Stimulated activated CD4-positive, alpha-beta T cell treated with anti-CD3 and anti-CD28 coated beads, Interleukin-2, amount 100 ng/mL, for 24 hours (primary cell): ENCODE measurements at places on chromosomes 16 and 17.

DNA sequence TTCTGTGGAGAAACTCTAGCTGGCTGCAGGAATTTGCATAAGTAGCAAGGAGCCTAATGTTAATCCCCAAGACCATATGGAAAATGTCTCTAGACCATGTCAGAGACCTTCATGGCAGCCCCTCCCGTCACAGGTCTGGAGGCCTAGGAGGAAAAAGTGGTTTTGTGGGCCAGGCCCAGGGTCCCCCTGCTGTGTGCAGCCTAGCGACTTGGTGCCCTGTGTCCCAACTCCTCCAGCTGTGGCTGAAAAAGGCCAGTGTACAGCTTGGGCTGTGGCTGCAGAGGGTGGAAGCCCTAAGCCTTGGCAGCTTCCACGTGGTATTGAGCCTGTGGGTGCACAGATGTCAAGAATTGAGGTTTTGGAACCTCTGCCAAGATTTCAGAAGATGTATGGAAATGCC, 306.9 kb upstream of the CA10 start:
- no peak for DNase-seq

DNA sequence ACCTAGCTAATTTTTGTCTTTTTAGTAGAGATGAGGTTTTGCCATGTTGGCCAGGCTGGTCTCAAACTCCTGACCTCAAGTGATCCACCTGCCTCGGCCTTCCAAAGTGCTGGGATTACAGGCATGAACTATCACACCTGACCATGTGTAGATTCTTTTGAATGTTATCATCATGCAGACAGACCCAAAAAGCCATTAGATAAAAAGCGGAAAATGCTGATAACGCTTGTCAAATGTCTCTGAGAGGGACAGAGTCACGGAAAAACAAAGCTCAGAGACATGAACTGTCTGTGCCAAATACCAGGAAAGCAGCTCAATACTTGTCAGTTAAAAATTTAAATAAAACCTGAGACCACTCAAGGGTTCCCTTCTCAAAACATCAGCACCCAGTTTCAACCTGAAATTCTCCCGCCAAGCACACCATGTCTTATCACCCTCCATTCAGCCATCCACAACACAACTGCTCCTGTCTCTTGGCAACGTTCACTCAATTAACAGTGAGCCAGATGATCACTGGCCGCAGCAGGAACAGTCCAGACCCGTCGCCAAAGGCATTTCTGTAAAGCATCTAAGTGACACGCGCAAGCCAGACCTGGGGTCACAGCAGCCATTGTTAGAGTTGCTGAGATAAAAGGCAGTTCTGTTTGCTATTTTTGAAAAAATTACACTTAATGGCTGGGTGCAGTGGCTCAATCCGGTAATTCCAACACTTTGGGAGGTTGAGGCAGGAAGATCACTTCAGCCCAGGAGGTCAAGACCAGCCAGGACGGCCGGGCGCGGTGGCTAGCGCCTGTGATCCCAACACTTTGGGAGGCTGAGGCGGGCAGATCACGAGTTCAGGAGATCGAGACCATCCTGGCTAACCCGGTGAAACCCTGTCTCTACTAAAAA, 29.7 kb downstream of the FANCA start:
- no peak for DNase-seq

- DNase-seq, result no peak
These were observed 85.8 kb downstream of the MRC2 start for GRCh38 chr17:62713086-62713881.

GRCh38 chr17:80477647-80478478, 1.5 kb upstream of the NPTX1 start:
- DNase-seq, result peak; percentile 65

DNA sequence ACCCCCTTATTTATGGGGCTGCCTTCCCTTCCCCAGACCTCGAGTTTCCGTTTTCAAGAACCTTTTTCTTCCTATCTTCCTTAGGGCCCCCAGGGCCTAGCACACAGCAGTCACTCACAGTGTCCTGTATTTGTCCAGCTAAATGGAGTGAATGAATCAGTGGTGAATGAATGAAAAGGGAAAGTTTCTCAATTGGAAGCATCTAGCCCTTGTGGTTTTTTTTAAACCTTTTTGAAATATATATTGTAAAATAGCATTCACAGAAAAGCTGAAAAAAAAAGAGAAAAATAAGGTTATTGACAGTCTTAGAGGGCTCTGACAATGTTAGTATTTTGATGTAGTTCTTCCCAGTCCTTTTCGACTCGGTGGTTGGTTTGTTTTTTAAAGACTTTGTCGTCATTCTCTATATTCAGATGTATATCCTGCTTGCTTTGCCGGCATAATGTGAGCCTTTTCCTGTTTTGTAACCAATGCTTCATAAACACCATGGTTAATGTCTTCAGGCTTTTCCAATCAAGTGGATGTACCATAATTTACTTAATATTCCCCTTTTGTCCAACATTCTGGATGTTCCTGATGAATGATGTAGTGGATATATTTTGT, 45.3 kb downstream of the RAI1 start:
- DNase-seq, result no peak

GRCh38 chr16:69438465-69438864, 14.0 kb downstream of the CYB5B start:
- DNase-seq, result no peak

DNA sequence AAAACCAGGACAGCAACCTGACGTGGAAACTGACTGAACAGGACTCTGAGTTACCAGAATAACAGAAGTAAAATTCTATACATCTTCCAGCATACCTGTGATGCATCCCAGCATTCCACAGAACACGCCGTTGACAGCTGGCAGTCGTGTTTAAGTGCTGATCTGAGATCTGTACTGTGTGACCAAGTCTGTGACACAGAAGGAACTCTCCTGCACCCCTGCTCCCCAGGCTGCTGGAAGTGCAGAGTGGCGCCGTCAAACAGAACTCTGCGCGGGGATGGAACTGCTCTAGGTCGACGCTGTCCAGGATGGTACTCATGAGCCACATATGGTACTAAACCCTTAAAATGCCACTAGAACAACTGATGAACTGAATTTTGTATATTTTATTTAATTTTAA, 804 bp upstream of the ITGAE start:
- DNase-seq, result no peak

GRCh38 chr17:8725881-8726876, 18.5 kb downstream of the CCDC42 start:
- DNase-seq, result no peak

- no peak for DNase-seq
These were observed 60.1 kb downstream of the TBC1D16 start for GRCh38 chr17:79975498-79976134.

DNA sequence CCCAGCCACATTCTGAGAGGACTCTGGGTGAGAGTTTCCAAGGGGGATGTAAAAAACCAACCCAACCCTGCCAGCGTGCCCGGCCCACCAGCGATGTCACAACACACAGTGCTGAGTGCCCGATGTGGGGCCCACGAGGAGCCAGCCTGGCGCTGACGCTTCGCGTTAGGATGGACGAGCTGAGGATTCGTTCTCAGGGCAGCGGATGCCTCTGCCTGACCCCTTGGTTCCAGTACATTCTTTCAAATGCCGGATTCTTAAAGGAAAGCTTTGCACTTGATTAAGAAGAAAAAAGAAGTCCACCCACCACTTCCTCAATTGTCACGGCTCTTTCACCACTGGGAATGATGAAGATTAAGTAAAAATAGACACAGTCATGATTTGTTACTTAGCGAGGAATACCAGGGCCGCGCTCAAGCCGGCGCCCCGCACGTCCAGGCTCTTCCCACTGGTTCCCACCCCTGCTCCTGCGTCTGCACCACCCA, 79.4 kb downstream of the IRF8 start:
- DNase-seq, result no peak

DNA sequence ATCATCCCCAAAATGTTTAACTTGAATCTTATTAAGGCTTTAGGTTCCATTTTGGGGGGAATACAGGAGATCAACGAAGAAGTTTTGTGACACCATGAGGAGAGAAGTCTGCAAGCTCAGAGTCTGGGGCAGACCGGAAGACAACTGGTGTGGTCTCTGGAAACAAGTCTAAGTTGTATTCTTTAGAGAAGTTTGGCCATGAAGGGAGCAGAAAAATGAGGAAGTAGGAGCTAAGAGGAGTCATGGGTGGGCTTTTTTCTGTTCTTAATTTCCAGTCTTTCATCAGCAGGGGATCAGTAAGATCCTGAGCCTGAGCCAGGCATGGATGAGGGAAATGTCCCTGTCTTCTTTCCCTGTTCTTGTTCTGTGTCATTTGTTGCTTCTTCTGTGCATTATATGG, 35.8 kb upstream of the NF1 start:
- no peak for DNase-seq

GRCh38 chr16:48810803-48811453, 200.9 kb upstream of the N4BP1 start:
- DNase-seq, result no peak

DNA sequence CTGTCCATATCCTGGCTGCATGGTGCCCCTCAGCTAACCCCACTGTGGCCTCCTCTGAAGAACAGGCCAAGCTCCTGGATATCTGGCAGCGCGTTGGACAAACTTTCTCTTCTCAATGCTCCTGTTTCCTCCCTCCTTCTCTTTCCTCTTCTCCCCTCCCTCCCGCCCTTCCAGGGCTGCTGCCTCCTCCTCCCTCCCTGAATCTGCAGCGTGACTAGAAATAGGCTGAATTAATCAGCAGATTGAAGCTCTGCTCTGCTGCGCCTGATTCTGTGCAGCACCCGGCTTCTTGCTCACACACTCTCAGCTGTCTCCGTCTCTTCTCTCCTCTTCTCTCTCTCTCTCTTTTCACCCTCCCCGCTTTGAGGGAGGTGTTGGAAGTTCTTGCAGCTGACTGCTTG, 19.8 kb downstream of the TMEM94 start:
- DNase-seq, result no peak

DNA sequence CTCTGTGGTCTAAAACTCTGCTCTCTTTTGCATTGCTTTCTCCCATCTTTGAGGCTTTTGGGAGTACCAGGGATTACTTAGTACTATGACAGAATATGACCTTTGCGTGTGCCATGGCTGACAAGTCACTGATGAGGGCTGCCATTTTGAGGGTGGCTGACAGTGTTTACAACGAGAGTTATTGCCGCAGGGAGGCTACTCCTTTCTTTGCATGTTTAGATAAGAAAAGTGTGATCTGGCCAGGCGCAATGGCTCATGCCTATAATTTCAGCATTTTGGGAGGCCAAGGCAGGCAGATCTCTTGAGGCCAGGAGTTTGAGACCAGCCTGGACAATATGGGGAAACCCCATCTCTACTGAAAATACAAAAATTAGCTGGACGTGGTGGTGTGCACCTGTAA, 77.5 kb downstream of the GSG1L start:
- DNase-seq, result no peak

DNA sequence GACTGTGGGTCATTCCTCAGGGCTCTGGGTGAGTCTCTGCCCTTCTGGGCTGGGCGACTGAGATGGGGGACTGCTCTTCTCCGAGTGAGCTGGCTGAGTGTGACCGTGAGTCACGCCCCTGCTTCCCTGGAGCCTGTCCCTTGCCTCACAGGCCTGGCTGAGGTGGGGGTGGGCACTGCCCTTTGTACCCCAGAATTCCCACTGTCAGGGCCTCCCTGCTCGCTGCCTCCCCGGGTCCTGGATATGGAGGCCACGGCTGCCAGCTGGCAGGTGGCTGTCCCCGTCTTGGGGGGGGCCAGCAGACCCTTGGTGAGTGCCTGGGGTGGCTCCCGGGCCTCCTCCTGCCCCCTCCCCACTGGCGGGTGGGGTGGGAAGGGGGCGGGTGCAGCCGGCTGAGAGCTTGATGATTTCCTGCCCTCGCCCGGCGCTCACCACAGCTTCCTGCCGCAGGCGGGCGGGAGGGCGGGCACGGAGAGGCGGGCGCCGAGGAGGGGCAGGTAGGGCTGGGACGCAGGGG, at the start of gene LAT:
LAT (plus strand) TSS at position 434 of the 517 bp plus-strand sequence. CDS start 366 bp downstream, outside the sequence.
- DNase-seq, result peak; percentile 81

GRCh38 chr17:65455154-65455971, 106.1 kb downstream of the AXIN2 start:
- DNase-seq, result no peak

GRCh38 chr17:956905-957304, 22.7 kb downstream of the NXN start:
- no peak for DNase-seq

DNA sequence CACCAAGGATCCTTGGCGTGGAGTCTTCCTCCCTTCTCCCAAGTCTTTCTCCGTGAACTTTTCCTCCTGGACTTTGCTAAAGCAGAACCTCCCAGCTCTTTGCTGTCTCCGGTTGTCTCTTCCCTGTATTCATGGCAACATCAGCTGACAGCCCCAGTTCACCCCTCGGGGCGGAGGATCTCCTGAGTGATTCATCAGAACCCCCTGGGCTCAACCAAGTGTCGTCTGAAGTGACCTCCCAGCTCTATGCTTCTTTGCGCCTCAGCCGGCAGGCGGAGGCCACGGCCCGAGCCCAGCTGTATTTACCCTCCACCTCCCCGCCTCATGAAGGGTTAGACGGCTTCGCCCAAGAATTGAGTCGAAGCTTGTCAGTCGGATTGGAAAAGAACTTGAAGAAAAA, 943 bp downstream of the CNTROB start:
- peak; percentile 35 for DNase-seq

DNA sequence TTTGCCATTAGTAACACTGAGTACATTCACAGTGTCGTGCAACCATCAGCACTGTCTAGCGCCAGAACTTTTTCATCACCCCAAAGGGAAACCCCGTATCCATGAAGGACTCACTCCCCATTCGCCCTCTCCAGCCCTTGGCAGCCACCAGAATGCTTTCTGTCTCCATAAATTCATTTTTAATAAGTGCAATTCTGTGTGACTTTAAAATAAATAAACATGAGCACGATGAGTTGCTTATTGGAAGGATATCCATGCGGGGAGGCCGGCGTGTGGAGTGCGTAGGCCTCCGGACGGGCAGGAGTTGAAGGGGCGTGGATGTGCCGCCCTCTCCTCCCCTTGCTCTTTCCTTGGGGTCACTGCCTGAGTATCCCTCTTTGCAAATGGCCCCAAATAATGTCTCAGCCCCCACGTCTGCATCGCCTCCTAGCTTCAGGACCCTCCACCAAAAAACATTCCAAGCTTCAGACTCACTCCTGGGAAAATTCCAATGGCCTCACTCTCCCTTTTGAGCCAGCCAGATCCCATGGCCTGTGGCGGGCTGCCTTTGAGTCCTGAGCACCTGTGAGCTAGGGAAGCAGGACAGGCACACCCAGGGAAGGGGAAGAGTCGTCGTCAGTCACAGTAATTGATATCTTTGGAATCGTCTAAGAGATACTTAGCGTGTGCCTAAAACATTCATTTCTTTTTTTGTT, 306.3 kb downstream of the SEC14L1 start:
- no peak for DNase-seq

DNA sequence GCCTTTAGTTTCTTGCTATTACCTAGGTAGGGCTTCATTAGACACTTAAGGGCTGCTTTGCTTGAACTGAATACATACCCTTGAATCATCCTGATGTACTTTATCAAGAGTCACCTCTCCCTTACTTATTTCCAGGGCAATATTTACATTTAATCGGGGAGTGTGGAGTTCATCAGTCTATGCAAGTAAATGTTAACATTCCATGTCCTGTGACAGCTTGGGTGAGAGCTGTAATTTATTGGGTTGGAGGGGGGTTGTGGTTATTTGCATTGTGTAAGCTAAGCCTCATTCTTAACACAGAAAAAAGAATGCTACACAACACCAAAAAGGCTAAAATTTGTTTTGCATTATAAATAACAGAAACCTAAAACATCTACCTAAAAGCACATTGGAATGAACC, 16.7 kb downstream of the KCNJ16 start:
- no peak for DNase-seq

GRCh38 chr16:57341062-57341440, 17.5 kb upstream of the CCL22 start:
- no peak for DNase-seq
